ENCODE measurements at places on chromosomes 16 and 17.

DNA sequence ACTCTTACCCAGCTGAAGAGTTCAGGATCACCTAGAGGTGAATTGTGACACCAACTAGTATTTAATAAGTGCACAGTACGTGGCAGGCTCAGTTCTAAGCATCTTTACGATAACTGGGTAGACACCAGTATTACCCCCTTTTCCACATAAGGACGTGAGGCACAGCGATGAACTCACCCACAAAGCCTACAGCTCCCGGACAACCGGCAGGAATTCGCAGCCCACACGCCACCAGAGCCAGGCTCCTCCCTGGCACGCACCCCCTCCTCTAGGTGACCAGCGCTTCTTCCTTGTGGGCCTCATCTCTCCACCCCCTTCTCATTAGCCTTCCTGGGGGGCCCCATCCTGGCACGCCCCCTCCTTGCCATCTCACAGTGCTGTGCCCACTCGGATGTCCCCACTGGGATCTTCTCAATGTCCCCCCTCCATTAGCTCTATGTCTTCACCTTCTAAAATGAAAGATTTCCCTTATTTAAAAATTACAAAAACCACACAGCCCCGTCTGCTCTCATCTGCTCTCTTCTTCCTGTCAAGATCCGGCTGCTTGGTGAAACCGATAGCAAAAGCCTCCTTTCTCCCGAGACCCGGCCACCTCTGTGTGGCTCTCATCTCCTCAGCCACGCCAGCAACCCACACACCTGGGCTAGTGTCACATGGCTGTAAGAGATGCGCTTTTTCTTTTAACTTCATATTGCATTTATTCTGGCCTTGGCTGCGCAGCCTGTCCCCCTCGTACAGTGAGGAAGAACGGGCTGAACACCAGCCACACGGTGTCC lies 20.8 kb downstream of the IFT140 start:
- no peak for DNase-seq

DNA sequence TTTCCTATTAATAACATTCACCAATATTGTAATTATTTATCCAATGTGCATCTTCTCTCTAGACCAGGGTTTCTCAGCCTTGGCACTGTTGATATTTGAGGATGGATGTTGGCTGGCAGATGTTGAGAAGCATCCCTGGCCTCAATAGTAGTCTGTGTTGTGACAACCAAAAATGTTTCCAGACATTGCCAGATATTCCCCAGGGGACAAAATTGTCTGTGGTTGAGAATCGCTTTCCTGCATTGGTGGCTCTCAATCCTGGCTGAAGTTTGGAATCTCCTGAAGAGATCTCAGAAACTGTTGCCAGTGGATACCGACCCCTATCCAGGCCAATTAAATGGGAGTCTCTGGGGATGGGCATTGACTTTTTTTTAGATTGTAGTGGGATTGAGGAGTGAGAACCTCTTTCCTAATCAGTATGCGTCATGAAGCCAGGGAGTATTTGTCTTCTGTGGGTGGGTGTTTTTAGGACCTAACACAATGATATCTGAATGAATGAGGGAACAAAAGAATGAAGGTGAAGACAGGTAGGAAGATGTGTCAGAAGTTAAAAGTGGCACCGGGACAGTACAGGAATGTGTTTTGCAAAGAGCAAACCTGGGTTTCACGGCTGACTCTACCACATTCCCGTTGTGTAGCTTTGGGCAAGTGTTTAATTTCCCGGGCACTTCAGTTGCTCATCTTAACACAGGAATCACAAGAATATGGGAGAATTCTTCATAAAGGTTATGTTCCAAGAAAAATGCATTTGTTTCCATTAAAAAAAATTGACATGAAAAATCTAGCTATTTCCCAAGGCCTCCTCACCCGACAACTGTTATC lies 24.3 kb downstream of the HSD17B2 start:
- DNase-seq = no peak

- DNase-seq = no peak
Measured at GRCh38 chr17:11925262-11926021, 71.8 kb downstream of the ZNF18 start.

DNA sequence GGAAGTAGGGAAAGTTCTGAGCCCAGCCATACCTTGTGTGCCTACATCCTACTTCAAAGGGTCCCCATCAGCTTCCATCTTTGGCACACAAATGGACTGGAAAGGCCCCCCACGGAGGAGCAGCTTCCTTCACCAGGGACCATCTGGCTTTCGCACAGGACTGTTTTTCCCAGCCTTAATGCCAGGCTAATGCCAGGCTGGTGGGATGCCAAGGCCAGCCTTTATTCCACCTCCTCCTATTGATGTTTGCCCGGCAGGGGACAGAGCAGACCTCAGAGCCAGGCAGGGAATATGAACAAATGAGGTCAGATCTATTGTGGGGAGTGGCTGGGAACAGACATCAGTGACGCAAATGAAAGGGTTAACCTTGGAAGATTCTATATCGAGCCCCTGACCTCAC lies 5.7 kb downstream of the GPR179 start:
- DNase-seq = no peak

GRCh38 chr17:62653826-62654761 lies 26.6 kb downstream of the MRC2 start:
- no peak for DNase-seq

DNA sequence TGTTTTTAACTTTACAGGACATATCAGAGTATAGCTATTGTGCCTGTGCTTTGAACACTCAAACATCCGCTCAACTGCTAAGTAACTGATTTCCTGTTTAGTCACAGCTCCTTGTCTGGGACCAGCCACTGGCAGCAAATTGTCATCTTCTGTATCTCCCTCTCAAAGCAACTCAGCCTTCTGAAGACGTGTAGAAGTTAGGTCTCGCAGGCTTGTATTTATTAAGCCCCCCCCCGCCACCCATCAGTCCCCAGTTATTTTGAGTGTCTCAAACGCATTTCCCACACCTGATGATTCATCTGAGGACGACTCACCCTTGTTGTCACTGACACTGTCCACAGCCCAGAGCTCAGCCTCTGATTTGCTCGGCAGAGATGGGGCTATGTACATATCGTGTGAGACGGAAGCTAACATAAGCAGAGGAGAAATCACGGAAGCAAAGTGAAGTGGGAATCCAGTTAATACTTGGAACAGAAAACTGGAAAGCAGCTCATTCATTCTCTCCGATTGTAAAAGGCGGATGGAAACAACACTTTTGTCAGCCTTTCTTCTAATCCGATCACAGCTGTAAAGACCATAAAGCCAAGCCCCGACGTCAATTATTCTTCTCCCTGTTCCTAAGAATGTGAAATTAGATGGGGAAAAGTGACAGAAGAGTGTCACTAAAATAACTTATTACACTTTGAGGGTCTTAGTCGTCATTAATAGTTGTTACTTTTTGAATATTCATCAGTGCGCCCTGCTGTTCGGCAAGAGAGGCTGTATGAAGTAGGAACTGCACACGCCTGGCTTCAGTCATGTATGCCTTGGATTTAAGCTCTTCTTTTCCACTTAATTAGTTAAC lies 64.2 kb downstream of the PITPNC1 start:
- DNase-seq = peak; percentile 53

- no peak for DNase-seq
Measured at GRCh38 chr16:64417711-64418227, 704.1 kb downstream of the CDH11 start.

- no peak for DNase-seq
Measured at GRCh38 chr16:89142474-89143195, 28.9 kb upstream of the CDH15 start.

DNA sequence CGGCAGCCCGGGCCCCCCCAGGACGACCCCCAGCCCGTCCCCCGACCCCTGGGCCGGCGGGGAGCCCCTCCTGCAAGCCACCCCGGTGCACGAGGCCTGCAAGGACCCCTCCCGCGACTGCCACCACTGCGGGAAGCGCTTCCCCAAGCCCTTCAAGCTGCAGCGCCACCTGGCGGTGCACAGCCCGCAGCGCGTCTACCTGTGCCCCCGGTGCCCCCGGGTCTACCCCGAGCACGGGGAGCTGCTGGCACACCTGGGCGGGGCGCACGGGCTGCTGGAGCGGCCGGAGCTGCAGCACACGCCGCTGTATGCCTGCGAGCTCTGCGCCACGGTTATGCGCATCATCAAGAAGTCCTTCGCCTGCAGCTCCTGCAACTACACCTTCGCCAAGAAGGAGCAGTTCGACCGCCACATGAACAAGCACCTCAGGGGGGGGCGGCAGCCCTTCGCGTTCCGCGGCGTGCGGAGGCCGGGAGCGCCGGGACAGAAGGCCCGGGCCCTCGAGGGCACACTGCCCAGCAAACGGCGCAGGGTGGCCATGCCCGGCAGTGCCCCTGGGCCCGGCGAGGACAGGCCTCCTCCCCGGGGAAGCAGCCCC lies 15.6 kb upstream of the ZFPM1 start:
- peak; percentile 57 for DNase-seq

GRCh38 chr16:52384378-52384777 lies 162.6 kb downstream of the TOX3 start:
- no peak for DNase-seq

DNA sequence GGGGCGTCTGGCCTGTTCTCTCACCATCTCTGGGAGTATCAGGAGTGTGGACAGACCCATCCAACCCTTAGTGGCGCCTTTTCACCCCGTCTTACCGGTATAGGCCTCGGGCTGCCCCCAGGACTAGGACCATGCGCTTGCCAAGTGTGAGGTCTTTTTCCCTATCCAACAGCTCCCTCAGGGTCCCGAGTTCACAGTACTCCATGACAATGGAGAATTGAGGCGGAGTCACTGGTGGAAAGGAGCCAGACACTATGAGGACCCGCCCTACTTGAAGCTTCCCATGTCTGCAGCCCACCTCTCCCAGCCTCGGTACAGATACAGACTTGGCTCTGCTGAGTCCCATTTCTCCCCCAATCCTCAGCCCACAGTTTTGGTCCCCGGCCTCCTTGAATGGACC lies 15.9 kb upstream of the RFWD3 start:
- DNase-seq = no peak

DNA sequence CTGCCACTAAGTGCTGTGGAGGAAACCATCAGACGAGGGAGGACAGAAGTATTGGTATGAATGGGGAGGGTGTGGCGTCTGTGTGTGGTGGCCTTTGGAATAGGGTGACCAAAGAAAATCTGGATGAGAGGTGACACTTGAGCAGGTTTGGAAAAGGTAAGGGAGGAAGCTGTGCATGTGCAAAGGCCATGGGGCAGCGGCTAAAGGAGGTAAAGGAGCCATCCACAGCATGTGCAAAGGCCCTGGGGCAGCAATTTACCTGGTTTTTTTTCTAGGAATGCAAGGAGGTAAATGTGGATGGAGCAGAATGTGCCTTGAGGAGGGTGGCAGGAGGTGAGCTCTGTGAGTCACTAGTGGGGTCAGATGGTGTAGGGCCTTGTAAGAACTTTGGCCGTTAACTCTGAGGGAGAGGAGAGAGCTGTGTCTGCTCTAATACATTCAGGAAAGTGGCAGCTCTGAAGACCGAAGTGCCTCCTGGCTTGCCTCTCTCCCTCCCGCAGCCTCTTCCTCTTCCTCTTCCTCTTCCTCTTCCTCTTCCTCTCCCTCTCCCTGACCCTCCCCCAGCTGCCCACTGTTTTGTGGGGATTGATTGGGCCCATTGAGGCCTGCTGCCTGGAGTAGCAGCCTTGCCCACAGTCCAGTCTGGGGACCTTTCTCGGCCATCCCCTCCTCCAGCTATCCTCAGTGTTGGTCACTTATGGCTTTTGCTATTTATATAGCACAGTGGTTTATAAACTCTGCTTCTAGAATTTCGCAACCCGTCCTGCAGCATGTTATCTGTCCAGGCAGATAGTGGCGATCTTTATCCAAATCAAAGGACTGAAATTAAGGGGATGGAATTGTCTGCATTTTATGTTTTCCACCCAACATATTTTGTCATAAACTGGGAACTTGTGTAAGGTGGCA lies 38.7 kb downstream of the CMIP start:
- DNase-seq = no peak

- no peak for DNase-seq
Measured at GRCh38 chr17:49528966-49529365, 33.9 kb downstream of the NGFR start.

GRCh38 chr17:81403671-81404534 lies 8.6 kb downstream of the BAHCC1 start:
- no peak for DNase-seq

DNA sequence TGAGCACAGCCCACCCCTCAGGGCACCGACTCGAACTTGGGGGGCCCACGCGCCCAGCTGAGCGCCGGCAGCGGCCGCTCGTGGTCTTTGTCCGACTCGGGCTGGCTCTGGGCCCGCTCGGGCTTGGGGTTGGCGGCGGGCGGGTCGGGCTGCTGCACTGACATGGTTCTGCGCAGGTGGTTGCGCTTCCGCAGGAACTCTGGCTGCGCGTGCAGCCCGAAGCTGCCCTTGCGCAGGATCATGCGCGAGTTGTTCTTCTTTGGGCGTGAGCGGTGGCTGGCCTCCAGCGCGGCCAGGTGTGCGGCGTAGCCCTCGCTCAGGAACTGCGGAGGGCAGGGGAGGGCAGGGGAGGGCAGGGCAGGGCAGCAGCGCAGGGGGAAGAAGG lies 11.1 kb downstream of the PIMREG start:
- peak; percentile 51 for DNase-seq

DNA sequence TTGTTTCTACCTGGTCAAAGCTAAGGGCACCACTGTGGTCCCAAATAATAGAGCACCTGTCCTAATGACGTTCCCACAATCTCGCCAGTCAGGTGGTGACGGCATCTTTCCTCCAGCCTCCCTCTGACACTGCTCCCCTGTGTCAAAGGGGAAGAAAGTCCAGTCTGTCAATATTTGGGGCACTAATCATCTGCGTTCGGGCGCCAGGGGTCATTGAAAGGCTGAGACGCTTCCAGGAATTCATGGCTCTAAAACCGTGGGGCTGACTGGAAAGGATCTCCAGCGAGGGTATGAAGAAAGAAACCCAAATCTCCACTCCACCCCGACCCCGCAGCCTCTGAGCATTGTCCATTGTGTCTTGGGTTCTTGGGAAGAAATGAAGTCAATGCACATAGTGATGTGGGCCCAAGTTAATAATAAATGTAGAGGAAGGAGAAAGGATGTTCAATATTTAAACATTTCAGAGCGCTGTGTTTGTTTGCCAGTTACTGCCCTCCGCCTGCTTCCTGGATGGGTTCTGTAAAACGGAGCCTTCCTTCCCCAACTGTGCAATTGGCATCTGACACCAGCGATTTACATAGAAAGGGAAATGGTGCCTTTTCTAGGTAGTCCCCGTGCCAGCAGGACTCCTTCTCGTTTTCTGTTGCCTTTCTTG lies 103.2 kb downstream of the SOCS1 start:
- no peak for DNase-seq

DNA sequence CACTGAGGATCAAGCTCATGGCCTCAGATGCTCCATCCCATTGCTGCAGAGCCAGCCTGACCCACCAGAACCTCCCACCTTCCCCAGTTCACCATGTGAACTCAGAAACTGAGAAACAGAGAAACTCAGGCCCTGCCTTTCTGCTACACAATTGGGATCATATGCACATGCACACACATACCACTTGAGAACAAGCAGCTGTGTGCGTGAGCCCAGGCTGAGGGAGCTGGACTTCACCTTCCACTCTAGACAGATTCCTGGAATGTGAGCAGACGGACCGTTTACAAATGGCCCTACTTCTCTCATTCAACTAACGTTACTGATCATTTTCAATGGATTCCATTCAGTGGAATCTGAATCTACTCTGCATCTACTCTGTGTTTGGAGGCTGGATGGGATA lies 1.7 kb upstream of the SPEM2 start:
- no peak for DNase-seq

All from T-helper 2 cell (primary cell).